GM18507 (cell line): ENCODE measurements at places on chromosomes 2 and 18.

- DNase-seq: no peak
Measured at GRCh38 chr2:152490686-152491455, 155.9 kb downstream of the FMNL2 start.

DNA sequence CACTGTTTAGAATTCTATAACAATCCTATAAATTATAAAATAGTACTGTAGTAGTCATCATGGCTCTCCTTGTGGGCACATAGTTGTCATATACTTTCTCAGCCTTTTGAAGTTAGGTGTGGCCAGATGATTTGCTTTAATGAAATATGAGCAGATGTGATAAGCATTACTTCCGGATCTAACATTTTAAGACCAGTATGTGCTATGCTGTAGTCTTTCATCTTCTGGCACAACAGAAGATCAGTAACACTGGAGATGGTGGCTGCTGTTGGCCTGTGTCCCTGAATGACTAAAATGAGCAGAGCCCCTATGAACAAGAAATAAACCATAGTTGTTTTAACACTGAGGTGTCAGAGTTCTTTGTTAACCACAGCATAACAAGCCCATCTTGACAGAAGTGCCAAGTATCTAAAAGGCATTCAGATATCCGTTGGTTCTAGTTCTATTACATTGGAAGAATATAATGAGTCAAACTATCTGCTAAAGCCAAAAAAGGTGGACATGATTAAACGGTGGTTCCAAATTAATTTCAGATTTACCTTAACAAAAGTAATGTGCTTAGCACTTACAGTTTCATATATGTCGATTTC lies 6.3 kb downstream of the MEX3C start:
- DNase-seq: no peak

GRCh38 chr2:180289627-180290026 lies 282.5 kb upstream of the CWC22 start:
- no peak for DNase-seq

DNA sequence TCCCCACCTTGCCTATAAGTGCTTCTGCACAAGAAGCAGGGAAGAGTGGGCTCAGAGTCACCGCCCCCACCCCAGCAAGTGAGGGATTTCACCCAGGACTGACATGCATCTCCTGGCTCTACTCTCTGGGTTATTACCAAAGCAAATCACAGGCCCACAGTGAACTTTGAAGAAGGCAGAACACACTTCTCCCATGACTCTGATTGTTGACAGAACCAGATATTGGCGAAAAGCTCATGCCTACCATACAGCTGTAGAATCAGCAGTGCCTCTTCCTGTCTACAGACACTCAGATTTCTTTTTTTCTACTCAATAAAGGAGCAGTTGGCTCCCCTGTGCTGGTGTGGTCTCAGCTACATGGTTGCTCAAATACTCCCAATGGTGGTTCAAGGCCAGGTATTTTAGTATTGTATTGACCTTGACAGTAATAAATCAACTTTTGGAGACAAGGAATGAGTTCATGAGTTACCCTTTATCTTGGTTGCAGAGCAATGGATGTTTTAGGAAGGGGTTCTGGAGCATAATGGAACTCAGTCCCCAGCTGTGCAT lies 512.9 kb upstream of the ID2 start:
- DNase-seq: no peak

- DNase-seq: no peak
Measured at GRCh38 chr2:179429060-179429471, 164.4 kb upstream of the SESTD1 start.

DNA sequence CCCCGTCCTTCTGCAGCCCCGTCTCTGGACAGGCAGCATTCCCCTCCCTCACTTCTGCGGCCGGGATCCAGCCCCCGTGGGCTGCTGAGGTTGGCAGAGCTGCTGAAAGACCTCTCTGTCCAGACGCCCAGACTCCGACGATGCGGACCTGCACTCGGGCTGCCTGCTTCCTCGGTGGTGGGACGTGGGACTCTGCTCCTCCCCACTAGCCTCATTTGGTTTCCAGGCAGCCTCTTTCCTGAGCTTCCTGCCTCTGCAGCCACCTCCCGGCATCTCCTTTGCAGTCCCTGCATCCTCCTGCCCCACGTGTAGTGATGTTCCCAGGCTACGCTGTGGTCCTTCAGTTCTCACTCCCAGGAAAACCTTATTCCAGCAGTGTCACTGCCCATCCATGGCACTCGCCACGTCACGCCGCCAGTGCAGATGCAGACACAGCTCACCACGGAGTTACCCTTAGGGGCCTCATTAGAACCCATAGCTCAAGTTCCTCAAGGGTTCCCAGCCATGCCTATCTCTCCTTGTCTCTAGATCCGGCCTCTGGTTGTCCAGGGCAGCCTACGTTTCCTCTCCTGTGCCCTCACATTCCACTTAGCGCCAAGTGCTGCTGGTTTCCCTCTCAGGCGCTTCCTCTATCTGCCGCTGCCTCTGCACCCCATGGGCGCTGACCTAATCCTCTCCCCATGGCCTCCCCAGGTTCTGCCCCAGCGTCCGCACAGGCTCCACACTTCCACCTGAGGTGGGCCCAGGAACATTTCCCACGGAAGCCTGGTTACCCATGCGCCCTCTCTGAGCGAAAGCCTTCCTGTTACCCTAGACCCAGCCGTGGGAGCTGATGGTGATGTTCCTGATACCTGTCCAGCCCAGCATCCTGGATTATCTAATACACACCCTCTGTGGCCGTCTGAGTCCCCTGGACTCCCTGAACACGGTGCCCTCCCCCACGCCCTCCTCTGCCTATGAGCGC lies 318.3 kb upstream of the MYT1L start:
- no peak for DNase-seq

DNA sequence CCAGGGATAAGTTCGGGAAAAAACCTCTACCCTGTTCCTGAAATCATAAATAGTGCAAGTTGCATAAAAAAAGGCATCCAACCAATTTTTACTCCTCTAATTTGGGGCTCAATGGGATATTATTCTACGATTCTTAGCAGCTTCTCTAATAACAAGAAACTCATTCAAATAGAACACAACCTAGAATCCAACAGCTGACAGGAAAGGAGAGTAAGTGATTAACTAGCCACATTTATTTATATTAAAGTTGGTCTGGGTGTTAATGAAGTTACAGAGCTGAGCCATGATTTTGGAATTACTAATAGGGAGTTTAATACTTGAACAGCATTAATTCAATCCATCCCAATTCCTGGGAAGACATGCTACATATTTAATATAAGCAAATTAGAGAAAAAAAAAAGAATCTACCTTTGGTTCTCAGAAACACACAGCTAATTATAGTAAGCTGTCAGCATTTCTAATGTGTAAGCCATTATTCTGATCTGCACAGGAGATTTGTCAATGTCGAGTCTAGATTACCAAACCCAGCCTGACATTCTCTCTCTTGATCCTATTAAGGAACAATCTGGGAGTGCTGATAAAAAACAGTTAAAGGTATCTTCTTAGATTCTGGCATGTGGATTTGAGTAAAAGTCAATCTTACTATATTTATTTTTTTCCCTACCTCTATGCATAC lies 267.7 kb downstream of the NBAS start:
- peak; percentile 14 for DNase-seq

DNA sequence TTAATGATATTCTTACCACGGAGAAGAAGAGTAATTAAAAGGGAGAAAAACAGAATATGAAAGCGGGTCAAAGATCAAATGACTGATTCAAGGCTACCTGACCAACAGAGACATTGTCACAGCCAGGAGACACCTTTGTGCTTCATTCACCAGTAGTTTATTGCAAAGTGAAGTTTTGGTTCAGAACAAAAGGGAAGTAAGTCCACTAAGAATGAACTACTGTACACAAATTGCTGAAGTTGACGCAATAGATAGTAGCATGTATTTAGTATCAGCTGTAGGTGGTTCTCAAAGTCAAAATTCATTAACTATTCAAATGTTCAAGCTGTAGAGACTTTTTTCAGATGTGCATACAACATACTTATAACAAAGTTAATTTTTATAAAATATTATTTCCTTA lies 64.7 kb upstream of the COX7A2L start:
- no peak for DNase-seq

DNA sequence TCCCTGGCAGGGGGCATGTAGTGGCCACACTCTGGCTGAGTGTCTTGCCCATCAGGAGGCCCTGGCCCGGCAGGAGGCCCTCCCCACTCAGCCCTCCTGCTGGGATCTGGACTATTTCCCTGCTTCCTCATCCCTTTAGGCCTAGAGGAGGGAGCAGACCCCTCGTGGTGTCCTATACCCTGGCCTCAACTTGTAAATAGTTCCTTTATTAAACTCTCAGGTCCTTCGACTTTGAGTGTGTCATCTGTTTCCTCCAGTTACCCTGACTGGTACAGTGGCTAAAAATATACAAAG lies 166.7 kb upstream of the GLI2 start:
- DNase-seq: no peak

GRCh38 chr18:7514796-7515440 lies 52.2 kb upstream of the PTPRM start:
- no peak for DNase-seq

- no peak for DNase-seq
Measured at GRCh38 chr2:39395313-39395712, 41.8 kb downstream of the MAP4K3 start.

- no peak for DNase-seq
Measured at GRCh38 chr2:218975060-218975777, 9.8 kb downstream of the FEV start.

DNA sequence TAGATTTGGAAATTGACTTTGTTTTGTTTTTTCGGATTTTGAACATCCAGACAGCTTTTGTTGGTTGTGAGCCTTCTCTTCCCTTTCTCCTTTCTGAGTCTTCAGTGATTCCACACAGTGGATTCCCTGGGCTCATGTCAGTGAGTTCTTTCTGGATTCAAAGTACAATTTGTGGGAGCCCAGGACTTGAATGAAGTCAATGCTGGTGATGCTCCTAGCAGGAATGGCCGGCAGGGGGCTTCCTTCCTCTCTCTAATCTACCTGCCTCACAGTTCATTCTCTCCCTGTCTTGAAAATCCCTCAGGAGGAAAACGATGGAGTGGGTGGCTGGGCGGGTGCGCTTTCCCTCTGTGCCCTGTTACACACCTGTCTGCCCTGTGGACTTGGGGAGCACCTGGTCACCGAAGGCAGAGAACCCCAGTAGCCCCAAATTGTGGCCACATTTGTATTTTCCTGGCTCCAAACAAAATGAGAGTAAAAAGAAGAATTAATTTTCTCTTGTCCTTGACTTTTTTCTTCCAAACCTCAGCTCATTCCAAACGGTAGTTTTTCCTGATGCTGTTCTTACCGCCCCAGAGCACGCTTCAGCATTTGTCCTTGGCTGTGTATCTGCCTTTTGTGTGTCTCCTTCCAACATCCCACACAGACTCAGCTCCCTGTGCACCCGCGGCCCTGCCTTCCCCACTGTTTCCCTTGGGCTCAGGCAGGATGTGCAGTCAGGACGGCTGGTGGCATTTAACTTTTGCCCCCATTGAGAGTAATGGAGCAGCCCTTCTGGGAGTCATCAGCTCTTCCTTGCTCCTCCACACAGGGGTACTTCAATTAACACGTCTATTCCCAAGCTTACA lies 86.6 kb downstream of the MARCO start:
- no peak for DNase-seq

DNA sequence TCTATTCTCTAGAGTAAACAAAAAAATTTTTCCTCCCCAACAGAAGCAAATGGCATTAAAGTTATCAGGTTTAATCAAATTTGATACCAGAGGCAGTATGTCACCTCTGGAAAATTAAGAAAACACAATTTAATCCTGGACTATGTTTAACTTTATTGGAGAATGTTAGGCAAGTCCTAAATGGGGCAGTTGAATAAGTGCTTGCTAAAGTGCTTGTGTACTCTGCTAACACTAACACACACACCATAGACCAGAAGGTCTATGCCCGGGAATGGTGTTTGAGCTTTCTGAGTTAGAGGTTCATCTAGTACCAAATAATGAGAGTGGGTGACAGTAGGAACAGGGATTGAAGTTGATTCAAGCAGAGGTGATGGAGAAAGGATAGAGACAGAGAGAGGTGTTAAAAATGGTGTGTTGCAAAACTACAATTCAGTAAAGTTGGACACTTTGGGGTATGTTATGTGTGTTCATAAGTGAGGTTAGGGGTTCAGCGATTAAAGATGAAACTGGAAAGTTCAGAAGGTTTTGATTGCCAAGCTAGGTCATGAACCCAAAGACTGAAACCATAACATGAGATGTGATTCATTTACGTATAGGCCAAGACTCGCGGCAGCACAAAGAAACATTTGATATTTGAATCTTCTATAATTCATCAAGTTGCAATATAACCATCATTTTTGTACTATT lies 40.5 kb upstream of the PEX13 start:
- no peak for DNase-seq

DNA sequence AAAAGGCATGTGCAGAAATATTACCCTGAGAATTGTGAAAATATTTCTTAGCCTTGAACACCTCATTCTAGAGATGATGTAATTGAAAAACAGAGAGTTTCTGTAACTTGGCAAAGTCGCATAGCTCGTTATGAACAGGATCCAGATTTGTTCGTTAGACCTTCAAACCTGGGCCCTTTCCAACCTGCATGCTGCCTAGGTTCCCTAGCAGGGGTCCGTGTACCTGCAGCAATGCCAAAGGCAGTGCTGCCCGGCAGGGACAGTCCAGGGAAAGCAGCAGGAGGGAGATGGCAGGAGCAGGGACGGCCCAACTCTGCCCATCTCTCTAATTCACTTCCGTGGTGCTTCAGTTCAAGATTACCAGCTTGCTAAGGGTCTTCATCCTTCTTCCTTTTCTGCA lies 12.0 kb downstream of the PIEZO2 start:
- no peak for DNase-seq

DNA sequence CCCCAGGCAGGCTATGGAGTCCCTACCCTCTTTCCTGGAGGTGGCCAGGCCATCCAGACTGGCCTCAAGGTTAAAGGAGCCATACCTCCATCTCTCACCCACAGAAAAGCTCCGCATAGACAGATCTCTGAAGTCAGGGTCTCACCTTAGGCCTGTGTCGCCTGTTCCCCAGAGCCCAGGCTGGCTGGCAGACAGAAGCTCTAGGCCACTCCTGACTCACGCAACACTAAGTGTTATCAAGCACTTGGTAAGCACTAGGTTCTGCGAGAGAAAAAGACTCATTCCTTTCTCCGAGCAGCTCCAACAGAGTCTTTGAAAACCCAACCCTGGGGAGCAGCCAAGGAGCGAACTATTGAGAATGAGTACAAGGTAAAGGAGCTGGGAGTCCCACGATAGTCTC lies 6.1 kb downstream of the SMAD7 start:
- DNase-seq: no peak

GRCh38 chr2:73238976-73239375 lies 4.9 kb downstream of the CCT7 start:
- no peak for DNase-seq

DNA sequence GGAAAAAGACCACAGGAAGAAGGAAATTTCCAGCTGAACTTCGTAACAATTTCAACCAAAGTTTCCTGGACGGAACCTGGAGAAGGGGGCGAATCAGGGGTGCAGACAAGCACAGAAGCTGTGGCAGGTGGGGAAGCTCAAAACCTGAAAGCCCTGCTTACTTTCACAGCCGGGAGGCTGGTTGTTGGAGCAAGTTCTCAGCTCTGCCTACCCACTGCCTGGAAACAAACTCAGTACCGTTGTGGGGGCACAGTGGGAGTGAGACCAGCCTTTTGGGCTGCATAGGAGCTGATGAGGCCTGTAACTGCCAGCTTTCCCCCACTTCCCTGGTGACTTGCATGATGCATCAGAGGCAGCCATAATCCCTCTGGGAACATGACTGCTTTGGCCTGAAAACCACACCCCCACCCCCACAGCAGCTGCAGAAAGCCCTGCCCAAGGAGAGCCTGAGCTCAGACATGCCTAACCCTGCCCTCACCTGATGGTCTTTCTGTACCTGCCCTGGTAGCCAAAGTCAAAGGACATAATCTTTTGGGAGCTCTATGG lies 207.0 kb upstream of the VWC2L start:
- no peak for DNase-seq

- DNase-seq: no peak
Measured at GRCh38 chr2:59339121-59339836, 1098.2 kb upstream of the FANCL start.
